ENCODE measurements at places on chromosomes 5 and 9.

GRCh38 chr5:6584727-6585126 is 48.1 kb downstream of the NSUN2 start:
- no peak for DNase-seq

DNA sequence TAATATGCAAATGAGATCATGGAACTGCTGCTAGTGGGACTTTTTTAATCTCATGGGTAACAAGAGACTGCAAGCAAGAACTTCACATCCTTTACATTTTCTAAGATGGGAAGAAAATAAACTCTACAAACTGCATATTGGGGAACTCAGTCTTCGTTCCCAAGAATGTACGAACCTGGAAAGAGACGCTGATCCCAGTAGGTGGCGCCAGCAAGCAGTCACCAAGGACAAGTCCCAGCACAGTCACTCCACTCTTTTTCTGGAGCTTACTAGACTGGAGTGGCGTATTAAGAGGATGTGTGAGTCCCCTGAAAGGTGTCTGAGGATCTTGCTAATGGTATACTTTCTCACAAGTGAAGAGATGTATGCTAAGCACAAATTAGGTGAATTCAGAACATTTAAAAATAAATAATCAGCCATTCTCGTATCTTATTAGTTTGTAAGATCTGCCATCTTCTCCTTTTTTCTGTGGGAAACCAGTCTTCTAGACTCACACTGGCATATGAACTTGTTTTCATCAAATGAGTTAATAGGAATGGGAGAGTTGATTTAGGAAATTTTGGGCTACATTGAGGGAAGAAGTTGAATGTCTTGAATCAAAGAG is 16.0 kb upstream of the PUM3 start:
- DNase-seq, result peak; percentile 74

GRCh38 chr5:95162231-95162992 is 122.5 kb downstream of the MCTP1 start:
- DNase-seq, result no peak

GRCh38 chr5:118407958-118408357 is 580.4 kb downstream of the DTWD2 start:
- DNase-seq, result no peak

DNA sequence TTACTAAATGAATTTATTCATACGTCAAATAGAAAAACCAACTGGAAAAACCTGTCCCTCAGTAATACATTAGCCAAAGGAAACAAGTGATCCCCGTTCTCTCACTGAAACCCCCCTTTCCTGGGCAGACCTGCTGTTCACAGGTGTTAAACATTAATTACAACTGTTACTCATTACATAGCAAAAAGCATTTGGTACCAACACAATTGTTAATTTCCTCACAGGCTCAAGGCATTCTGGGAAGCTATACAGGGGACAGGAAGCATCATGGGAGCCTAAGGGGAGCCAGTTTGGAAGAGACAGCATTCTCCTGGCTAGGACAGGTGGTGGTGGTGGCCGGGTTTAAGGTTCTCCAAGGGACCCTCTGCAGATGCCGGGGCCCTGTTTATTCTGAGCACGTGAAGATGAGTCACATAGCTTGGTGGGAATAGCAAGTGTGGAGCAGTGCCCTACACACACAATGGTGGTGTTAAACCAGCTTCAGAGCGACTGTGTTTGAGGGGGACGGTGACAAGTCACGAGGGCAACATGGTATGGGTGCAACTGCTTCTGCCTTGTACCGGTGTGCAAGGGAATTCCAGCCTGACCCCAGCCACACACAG is 62.6 kb upstream of the SLC25A51 start:
- DNase-seq, result no peak

DNA sequence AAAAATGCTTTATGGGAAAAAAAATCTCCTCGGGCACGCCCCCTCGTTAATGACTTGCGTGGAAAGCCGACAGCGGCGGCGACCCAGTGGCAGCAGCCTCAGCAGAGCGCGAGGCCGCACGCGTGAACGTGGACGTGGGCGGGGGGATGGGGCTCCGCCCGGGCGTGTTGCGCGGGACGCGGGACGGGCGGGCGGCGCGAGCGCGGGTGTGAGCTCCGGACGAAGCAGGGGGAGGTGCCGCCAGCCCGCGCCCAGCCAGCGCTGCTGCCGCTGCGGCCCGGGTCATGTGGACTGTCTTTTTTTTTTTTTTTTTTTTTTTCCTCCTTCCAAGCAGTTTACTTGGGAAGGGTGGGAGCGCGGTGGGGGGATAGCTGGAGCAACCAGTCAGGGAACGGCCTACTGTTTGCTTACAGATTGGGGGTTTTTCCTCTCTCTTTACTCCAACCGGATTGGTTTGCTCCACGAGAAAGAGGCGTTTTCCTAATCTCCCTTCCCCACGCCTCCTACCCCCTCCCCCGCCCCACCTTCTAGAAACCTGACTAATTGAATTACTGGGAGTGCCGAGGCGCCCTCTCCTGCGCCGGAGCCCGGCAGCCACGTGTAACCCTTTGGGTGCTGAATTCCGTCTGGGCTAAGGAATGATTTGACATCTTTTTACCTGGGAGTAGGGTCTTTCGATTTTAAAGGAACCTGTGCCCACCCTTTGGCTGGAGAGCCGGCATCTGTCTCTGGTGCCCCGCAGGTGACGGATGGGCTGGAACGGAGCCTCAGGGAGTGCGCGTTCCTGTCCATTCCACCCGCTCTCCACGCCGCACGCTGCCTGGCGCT is 1.7 kb upstream of the EFNA5 start:
- DNase-seq, result peak; percentile 92

DNA sequence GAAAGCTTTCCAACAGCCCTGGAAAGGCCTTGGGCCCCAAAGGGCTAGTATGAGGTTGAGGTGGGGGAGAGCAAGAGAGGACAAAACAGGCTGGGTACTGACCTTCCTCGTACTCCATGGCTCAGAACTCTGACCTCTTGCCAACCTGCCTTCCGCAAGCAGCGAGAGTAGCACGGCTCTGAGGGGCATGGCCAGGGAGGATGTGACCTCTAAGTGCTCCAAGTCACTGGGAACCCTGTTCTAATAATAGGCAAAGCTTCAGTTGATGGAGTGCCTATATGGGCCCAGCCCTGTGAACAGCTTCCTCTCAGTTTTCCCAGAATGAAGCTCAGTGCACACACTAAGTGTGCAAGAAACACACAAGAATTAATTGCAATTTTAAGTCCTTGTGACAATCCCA is 127.6 kb upstream of the GABRP start:
- no peak for DNase-seq

- DNase-seq, result no peak
Observed at GRCh38 chr5:159121061-159121460, 21.3 kb upstream of the EBF1 start.

DNA sequence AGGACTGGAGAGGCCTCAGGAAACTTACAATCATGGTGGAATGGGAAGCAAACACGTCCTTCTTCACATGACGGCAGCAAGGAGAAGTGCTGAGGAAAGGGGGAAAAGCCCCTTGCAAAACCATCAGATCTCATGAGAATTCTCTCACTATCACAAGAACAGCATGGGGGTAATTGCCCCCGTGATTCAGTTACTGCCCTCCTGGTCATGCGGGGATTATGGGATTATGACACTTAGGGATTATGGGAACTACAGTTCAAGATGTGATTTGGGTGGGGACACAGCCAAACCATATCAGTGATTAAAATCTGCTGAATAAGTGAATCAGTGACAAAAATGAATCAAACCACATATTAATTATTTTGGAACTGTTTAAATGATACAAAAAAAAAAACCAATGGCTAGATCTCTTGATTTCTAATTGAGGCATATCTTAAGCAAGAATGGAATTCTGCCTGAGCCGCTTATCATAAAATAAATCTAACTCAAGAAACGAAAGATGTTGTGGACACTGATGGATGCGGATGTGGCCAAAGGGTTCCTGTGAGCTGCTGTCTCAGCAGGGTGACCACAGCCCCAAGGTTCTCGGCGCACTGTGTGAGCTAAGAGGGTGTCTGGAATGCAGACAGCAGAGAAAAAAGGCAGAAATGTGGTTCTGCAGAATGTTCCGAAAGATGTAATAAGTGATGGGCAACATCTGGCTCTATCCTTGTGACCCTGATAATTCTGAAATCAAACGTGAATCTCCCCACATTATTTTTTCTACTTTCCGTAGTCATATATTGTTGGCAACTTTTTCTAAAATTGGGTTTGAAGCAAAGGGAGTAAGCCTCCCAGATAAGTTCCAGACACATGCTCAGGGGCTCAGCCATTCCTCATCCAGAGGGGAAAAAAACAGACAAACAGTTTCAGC is 107.2 kb upstream of the ICE1 start:
- no peak for DNase-seq

- DNase-seq, result no peak
Observed at GRCh38 chr5:2876183-2876582, 124.7 kb upstream of the IRX2 start.

DNA sequence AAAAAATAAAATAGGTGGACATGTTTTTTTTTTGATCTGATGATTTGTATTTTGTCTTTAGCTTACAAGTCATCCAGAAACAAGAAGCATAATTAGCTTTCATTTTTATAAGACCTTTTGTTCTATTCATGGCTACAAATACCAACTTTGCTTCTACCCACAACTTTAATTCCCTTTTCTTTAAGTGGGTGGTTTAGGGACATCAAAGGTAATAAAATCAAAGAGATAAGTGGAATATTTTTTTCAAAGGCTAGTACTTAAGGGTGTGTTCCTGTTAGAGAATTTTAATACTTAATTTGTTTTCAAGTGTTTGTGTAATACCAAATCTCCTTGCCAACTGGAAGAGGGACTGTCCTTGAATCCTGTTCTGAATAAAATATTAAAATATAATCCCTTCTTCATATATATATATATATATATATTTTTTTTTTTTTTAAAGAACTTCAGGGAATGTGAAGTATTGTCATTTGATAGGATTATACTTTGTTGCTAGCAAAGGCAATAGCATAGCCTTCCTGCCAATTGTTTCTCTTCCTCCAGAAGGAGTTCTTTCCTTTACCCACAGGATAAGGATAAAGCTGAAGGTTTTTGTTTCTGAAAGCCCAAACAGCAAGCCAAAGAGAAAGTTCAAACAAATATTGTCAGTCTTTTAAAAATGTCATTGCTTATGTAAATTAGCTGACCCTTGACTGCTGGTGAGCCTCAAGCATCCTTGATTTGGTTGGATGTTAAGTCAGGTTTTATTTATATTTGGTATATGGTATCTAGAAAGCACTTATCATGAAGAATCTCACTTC is 108.9 kb downstream of the PAM start:
- DNase-seq, result no peak

DNA sequence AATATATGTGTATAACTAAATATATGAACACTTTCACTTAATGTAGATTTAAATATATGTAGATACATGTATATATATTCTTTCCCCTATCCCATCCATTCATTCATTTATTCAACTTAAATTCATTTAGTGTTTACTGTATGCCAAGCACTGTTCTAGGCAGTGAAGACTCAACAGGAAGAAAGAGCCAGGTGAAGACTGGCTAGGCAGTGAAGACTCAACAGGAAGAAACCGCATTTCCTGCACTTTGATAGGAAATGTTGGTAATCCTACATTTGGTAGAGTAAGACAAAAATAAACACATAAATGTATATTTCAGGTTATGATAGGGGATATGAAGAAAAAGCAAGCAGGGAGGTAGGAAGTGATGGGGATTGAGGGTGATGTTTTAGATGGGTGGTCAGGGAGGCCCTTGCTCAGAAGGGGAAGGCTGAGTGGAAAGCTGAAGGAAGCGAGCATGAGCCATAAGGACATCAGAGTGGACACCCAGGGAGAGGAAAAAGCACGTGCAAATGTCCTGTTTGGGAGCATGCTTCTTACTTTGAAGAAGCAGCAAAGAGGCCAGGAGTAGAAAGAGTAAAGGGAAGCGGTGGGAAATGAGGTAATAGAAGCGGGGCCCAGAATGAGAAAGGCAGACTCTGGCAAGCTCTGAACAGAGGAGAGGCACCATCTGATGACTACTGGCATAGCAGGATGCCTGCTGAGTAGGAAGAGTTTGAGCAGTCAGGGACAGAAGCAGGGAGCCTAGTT is 227.8 kb upstream of the MAP3K1 start:
- no peak for DNase-seq

- peak; percentile 88 for DNase-seq
Observed at GRCh38 chr5:139651853-139652787, 4.0 kb downstream of the CXXC5 start.

- DNase-seq, result no peak
Observed at GRCh38 chr5:124976086-124976485, 229.6 kb upstream of the ZNF608 start.

- no peak for DNase-seq
Observed at GRCh38 chr5:22053195-22053594, 799.9 kb downstream of the CDH12 start.

GRCh38 chr5:72476275-72476674 is 30.9 kb downstream of the ZNF366 start:
- no peak for DNase-seq

DNA sequence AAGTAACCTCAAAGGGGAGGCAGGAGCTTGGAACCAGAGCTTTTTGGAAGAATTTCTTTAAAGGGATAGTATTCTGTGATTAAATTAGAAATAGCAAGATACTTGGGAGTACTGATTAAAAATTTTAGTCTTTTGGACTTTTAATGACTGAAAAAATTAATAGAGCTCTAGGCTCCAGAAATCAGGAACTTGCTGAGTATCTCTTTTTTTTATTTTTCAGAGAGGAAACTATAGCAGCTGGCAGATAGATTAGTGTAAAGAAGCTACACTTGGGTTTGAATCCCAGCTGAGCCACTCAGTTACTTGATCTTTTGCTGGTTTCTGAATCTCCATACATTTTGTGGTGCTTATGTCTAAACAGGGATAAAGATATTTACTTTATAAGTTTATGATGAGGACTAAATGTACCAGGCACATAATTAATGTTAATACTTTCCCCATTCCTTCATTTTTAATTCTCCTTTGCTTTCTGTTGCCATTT is 94.2 kb upstream of the TNC start:
- DNase-seq, result no peak

DNA sequence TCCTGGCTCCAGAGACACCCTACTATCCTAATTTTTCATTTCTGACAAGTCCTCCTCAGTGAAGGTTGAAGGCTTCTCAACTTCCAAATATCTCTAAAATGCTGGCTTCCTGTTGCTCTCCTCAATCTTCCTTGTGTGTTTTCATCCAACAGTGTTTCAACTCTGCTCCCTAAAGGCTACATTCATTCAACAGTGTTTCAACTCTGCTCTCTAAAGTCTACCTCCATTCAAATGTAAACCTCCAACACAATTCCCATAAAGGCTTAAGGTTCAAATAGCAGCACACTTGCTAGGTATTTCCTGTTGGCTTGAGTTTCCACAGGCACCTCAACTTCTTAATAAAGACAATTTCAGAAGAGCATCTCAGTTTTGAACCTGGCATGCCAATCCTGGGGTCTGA is 164.8 kb downstream of the HINT1 start:
- no peak for DNase-seq

DNA sequence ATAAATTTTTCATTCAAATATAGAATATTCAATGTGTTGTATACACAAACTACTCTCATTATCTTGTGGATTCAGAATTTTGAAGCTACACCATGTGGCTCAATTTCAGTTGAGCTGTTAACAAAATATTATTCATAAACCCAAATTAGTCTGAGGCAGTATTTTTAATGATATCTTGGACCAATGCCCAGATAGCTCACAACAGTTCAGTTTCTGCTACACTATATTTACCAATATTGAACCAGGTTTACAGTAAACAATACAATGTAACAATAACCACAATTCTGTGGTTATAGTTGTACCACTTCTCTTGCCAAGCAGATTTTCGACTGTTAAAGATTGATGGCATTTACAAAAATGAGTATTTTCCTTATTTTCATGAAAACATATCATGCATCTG is 99.9 kb downstream of the SSBP2 start:
- DNase-seq, result no peak
